ENCODE measurements at places on chromosomes 2 and 18.

DNA sequence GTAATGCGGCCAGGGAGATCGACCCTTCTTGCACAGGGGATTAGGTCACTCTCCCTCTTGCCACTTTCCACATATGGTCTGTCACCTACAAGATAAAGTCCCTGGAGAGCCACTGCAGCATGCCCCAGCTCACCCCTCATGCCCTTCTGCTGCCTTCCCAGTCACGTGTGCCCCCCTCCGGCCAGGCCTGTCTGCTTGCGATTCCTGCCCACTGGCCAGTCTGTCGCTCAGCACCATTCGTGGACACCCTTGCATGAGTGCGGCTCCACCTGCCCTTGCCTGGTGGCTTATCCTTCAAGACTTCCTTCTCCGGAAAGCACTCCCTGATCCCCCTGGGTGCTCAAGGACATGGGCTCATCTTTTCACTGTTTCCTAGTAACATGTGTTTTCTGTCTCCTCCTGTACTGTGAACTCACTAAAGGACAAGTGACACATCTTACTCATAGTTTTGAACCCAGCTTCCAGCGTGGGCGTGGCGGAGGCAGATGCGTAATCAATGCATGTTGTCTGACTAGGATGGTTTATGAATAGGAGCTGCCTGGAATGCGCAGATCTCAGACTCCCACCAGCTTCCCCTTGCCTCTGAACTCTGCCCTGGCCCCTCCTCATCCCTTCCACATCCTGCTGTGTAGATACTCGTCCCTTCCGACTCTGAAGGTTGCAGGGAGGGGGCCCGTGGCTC is 7.8 kb upstream of the NT5DC4 start:
- peak; percentile 78 for DNase-seq

DNA sequence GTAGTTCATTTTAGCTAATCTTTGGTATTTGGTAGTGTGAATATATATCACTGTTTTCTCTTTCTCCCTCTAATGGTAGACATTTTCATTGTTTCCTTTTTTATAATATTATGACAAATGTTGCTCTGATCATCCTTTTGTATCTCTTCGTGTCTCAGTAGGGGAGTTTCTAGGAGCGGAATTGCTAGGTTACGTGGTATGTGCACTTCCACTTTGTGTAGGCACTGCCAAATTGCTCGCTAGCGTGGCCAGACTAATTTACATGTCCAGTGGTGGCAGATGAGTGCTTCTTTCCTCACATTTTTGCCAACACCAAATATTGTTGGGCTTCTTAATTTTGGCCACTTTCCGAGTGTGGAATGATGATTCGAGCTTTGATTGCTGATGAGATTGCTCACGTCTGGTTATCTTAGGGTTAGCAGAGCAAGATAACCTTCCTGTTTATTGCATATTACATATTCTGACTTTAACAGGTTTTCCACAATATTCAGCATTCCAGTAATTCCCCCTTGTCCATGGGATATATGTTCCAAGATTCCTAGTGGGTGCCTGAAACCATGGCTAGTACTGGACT is 30.4 kb upstream of the GREB1 start:
- DNase-seq = no peak

- DNase-seq = peak; percentile 9
Observed at GRCh38 chr2:195181059-195181705, 475.8 kb upstream of the SLC39A10 start.

GRCh38 chr2:160141912-160142311 is 58.2 kb downstream of the ITGB6 start:
- no peak for DNase-seq

DNA sequence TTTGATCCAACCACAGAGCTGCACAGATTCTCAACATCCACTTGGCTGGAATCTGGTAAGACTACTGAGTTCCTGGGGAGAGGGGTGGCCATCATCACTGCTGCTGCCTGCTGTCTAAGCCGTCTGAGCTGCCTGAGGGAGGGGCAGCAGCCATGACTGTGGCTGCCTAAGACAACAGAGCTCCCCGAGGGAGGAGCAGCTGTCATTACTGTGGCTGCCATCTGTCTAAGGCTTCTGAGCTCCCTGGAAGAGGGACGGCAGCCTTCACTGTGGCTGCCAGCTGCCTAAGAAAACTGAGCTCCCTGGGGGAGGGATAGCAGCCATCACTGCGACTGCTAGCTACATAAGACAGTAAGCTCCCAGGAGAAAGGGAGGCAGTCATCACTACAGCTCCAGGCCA is 584.4 kb downstream of the NR4A2 start:
- no peak for DNase-seq

- DNase-seq = no peak
Observed at GRCh38 chr2:48529194-48529593, 760 bp upstream of the STON1 start.

- DNase-seq = peak; percentile 55
Observed at GRCh38 chr2:215799194-215799593, 214.2 kb downstream of the MREG start.

DNA sequence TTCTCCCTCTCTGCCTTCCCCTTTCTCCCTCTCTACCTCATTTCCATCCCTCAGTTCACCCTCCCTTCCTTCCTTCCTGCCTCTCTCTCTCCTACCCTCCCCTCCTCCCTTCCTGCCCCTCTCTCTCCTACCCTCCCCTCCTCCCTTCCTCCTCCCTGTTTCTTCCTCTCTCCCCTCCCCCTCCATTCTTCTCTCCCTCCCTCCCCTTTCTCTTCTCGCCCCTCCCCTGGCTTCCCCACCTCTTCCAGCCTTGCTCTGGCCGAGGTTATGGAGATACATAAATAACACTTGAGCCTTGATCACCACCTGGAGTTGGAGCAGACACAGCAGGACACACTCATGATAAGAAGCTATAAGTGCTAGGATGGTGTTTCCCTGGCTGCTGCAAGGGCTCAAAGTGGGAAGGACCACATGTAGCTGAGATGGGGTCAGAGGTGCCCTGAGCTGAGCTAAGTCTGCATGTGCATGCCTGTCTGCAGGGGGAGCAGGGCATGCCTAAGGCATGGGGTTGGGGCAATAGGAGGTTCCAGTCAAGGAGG is 326.1 kb upstream of the HS6ST1 start:
- DNase-seq = no peak

DNA sequence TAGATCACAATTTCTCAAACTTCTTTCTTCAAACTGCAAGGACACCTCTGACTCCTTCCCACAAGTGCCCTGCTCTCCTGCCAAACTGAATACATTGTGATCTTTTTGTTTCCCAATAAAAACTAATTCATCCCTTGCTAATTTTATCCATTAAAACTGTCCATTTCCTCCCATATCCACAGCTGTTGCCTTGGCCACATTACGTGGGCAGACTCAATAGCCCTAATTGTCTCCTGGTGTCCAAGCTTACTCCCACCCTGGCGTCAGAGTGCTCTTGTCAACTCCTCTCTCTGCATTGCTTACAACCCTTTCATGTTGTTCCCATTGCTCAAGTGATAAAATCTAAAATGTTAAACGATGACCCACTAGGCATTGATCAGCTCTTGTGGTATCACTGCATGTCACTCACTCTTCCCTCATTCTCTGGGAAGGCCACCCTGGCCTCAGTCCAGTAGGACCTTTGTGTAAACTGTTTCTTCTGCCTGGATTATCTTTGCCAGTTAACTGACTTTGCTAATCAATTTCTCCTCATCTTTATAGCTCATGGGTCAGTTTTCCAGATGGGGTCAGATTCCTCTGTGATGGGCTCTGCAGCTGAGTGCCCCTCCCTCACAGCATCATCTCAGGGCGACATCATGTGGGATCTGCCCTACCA is 525.0 kb downstream of the SLC4A3 start:
- DNase-seq = no peak

GRCh38 chr2:168076731-168077130 is 170.7 kb downstream of the STK39 start:
- DNase-seq = no peak

- peak; percentile 40 for DNase-seq
Observed at GRCh38 chr2:15584767-15585469, 6.8 kb upstream of the DDX1 start.

DNA sequence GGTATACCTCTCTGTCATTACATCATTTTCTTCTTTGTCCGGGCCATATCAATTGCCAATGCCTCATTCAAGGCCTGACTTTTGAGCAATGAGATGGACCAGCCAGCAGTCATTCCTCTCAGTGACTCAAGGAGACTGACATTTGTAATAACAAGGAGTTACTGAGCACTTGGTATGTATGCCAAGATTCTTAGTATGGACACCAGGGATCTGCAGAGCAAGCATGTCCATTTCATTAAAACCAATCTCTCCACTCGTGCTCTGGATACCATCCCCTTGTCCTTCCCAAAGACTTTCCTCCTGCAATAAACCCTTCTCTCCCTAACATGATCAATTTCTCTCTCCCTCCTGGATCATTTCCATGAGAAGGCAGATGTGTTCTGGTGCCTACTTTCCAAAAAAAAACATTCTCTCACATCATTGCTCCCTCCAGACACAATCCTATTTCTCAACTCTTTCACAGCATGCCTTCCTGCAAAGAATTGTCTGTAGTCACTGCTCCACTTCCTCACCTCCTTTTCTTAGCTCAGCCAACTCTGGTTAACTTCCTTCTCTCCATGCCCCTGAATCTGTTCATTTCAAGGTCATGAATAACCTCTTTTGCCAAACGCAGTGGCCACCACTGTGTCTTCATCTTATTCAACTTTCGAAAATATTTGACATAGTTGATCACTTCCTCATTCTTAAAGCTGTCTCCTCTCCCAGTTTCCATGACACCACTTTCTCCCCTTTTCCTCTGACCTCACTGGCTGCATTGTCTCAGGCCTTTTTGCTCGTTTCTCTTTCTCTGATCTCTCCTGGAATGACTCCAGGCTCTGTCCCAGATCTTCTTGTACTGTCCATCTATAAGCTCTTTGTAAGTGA is 102.8 kb upstream of the CYP1B1 start:
- DNase-seq = peak; percentile 84

GRCh38 chr2:241279413-241279812 is 36.1 kb downstream of the HDLBP start:
- DNase-seq = no peak

DNA sequence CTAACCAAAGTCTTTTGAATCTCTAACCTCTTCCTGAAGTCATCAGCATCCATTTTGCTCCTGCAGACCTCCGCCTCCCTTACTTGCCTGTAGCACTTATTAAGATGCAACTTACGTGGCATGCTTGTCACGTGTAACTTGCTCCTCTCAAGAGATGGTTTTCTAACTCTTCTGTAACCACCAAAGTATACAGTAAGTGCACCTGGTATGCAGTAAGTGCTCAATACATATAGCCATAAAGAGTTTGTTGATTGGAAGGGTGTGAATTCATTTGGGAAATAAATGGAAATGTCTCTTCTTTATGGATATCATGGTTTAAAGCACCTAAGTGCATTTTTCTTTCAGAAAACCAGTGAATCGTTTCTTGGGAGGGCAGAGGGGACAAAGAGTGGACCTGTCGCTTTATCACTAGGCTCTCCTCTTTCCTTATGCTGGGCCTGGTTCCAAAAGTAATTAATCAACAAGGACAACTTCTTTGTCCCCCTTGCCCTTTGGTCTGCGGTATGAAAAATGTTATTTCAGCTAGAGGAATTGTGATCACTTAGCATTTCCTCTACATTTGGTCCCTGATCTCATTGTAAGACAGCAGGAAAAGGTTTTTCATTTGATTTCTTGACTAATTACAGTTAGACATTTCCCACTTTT is 370.0 kb upstream of the SPRED2 start:
- no peak for DNase-seq

DNA sequence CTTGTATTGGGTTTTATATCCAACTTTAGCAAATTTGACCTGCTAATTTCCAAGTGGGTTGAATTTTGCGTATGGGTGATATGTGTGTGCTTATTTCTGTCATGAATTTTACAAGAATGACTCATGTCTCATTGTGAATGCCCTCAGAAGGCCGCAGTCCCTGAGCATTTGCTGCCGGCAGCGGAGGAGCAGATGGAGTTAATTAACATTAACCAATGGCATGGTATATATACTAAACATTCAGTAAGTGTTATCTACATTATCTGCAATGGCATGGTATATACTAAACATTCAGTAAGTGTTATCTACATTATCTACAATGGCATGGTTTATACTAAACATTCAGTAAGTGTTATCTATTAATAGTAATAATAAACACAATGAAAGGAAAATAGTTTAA is 90.1 kb downstream of the DOK6 start:
- peak; percentile 26 for DNase-seq

- no peak for DNase-seq
Observed at GRCh38 chr2:68700560-68700959, 34.1 kb upstream of the ARHGAP25 start.

GRCh38 chr2:26162963-26163362 is 9.9 kb upstream of the GAREM2 start:
- no peak for DNase-seq

DNA sequence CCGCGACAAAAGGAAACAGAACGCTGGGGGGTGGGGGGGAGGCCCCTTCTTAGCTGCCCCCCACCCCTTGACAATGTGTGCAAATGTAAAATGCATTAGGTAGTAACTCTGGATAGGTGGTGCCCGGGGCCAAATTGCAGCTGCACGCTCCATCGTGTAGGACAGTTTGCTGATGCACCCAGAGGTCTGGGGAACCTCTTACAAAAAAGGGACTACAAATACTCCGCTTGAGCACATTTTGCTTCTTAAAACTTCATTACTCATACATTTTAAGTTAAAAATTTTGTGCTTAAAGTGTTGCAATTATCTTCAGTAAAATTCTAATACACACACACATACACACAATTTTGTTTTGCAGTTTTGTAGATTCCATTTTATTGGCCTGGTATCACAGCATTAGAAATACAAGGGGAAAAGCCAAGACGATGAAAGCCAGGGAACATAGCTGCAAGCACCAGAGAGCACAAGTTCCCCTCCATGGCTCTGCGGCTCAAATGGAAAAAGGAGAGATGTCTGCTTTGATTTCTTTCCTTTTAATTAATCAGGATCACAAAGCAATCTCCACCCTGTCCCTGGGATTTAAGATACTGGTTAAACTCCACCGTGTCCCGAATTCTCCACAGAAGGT is 582.1 kb downstream of the ZEB2 start:
- no peak for DNase-seq

GRCh38 chr2:38108907-38109731 is 33.2 kb upstream of the CYP1B1 start:
- no peak for DNase-seq

DNA sequence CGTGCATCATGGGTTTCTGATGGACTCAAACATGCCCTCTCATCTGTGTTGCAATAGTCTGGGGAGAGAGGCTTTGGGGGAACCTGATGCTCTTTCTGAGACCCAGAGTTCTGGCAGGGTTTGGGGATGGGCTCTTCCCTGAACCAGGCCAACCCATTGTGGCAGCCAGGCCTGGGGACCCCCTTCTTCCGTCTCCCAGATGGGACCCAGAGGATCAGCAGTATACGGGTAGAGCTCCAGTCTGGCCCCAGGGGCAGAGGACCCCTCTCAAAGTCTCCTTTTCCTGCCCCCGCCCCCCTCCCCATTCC is 333.7 kb downstream of the DYSF start:
- no peak for DNase-seq
